ENCODE measurements at places on chromosomes 4 and X. TPM values are rescaled to one million over a fixed set of nuclear protein-coding genes. Genes with fewer than 3 reads are reported as not detected.

Gene PPP1R2C
- total RNA-seq = not detected

DNA sequence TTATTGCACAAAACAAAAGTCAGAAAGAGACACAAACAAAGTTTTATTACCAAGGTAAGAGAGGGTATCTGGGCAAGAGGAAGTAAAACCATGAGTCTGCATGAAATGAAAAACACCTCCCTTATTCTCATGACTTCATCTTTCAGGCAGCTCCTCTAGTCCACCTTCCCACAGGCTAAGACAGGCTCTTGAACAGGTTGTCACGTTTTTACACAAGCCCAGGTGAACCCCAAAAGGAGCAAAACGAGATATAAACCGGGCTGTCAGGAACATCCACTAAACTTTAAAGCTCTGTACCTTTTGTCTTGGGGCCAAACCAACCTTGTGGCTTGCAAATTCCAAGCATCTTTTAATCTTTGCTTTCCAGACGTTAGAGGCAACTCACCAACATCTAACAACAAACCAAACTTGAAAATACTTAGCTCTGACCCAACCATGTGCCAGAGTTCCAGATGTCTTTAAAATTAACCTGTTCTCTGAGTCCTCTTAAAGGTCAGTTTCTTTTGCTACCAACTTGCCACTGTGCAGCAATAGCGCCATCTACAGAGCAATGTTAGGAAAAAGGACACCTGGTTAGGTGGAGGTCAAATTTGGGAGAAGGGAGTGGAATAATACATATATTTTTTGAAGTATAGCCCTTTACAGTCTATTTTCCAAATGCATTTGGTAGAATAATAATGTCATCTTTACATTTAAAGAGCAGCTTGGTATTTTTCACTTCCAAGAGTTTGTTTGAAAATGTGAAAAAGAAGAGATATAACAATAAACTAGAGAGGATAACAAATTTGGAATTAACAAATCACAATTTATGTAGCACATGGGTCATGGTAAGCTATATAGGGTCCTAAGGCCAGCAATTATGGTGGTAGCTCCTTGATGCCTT lies 73.1 kb downstream of the QRFPR start:
- peak; percentile 50 for DNase-seq

Gene PAGE2B
- total RNA-seq = 1.6 TPM

GRCh38 chr4:121873604-121874003 lies 3.3 kb upstream of the BBS7 start:
- DNase-seq = no peak

- no peak for DNase-seq
Measured at GRCh38 chr4:111689214-111689613, 456.0 kb upstream of the FAM241A start.

DNA sequence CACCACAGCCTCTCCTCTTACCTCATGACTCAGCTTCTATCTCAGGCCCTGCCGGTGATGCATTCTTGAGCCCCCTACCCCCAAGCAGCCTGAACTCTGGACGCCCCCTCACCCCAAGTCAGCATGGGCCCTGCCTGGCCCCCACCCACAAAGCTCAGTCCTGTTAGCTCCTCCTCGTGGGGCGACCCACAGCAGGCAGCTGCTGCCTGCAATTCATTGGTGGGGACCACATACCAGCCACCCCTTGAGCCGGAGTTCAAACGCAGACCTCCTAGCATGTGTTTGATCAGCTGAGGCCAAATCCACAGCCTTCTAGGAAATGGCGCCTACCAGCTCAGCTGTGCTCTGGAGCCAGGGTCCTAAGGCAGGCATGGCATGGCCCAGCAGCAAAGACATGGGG lies 111.8 kb downstream of the EFNB1 start:
- DNase-seq = no peak

Gene EFNB1
- total RNA-seq = 3.3 TPM

Measured in activated naive CD4-positive, alpha-beta T cell treated with anti-CD3 and anti-CD28 coated beads, Interleukin-2, amount 50 U/mL, for 72 hours (primary cell).